ENCODE measurements at places on chromosomes 11 and 22.
A peak's percentile ranks its signal among the peaks of the same experiment; 100 is the strongest.

DNA sequence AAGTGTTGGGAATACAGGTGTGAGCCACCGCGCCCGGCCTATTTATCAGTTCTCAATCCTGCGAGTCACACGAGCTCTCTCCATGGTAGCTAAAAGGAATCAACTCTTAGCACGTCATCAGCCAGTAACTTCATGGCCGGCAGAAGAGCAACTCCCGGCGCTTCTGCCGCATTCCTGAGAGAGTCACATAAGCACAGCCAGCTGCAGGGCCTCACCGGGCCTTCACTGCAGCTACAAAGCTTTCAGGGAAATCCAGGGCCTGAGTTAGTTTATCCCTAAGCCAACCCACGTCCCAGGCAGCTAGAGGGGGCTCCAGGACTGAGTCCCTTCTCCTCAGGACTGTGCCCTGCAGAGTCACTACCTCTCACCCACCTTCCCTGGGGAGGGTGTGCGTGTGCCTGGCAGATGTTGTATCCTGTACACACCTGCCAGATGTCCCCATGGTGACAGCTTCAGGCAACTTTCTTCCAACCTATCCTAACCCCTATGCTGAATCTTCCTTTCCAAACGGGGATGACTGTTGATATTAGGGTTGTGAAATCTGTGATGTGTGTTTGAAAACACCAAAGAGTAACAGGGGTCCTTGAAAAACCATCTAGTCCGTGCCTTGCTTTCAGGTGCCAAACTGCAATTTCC is 45.9 kb upstream of the ARFGAP3 start:
- DNase-seq, result no peak

DNA sequence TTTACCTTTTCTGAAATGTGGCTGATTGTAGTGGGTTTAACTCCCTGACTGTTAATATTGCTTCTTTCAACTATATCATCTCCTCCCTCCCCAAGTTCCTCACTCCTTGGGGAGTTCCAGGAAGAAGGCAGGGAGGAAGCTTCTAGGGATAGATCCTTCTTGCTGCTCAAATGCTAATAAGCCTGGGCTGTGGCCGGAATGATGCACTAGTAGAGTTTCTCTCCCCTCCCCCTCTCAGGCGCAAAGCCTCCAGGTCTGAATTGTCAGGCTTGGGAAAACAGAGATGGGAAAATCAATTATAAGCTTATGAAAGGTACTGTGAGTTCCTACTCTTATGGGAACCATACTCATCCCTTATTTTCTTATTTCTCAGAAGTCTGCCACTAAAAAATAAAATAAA is 30.8 kb downstream of the FEZ1 start:
- DNase-seq, result no peak

- DNase-seq, result peak; percentile 41
Measured at GRCh38 chr11:2213384-2213842, 41.8 kb upstream of the TH start.

DNA sequence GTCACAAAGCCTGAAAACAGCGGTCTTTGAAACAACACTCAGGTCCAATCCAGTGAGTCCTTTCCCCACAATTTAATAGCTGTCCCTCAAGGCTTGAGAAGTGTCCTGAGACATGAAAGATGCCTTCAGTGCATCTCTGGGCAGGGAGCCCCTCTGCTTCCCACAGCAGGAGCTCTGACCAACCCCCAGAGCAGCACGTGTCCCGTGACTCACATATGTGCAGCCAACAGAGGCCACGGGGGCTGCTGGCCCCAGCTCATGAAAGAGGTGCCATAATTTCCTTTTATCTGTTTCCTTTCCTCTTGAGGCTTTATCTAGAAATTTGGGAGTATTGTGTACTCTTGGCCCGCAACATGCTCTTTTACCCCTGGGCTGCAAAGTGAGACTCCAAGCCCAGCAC is 33.2 kb upstream of the LMO1 start:
- no peak for DNase-seq

GRCh38 chr11:124970925-124971324 is 16.9 kb downstream of the CCDC15 start:
- no peak for DNase-seq

GRCh38 chr11:16911658-16912057 is 102.6 kb downstream of the PLEKHA7 start:
- no peak for DNase-seq

GRCh38 chr22:30923168-30923900 is 45.2 kb downstream of the MORC2 start:
- DNase-seq, result no peak

Measured in stimulated activated CD8-positive, alpha-beta memory T cell treated with anti-CD3 and anti-CD28 coated beads, Interleukin-4, amount 100 ng/mL, for 24 hours (primary cell).